Stimulated activated CD8-positive, alpha-beta memory T cell treated with anti-CD3 and anti-CD28 coated beads, Interleukin-15, amount 100 ng/mL, for 1 hour (primary cell): ENCODE measurements at places on chromosomes 1 and 21.

DNA sequence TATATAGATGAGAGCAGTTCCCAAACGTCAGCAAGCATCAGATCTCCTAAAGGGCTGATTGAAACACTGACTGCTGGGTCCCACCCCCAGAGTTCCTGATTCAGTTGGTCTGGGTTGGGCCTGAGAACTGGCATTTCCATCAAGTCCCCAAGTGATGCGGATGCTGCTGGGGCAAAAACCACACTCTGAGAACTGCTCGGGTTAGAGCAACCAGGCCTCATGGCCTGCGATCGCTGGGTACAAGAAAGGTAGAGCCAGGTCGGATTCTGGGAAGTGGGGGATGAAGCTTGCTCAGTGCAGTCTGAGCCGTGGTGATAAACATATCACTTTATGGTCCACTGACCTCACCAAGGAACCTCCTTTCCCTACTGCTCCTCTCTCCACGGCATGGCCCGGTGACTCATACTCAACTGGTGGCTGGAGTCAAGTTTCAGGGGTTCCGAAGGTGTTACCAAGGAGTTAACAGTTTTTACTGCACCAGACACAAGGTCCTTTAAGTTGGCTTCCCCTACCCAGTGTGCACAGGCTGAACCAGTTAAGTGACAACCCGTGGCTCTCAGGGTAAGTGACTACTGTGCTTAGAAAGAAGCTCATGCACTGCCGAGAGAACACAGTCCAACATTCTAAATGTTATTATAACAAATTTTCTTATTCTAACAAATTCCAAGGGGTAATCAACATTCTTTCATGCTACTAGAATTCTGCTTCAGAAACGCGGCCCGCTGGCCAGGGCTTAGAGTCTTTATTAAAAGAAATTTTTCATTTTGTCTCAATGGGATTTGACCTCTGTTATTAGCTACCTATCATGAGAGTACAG is 153.5 kb downstream of the TGFBR3 start:
- DNase-seq: no peak

GRCh38 chr1:58392083-58392482 is 154.4 kb downstream of the OMA1 start:
- DNase-seq: no peak

GRCh38 chr21:26136671-26137070 is 33.9 kb downstream of the APP start:
- DNase-seq: no peak

GRCh38 chr1:208234721-208235120 is 9.5 kb downstream of the PLXNA2 start:
- no peak for DNase-seq

GRCh38 chr1:160117300-160117699 is 1.7 kb downstream of the ATP1A2 start:
- DNase-seq: no peak
